ENCODE measurements at places on chromosomes 1 and 21.

DNA sequence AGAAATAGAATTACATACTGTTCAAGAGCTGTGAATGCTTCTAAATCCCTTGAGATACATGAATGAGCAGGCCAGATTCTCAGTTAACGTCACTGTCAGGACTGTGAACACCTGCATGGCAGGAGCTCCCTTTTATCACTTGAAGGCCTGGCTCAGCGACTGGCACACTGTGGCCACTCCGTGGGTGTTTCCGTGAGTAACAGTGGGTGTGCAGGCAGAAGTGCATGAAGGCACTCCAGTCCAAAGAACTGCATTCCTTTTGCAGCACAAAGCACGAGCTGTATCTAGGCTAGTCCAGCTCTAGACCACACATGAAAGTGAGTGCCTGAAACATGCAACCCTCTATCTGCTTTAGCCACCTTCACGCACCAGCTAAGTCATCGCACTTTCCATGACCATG lies 9.6 kb upstream of the SIM2 start:
- DNase-seq: no peak

GRCh38 chr1:115706587-115707425 lies 61.7 kb downstream of the CASQ2 start:
- DNase-seq: no peak

- no peak for DNase-seq
Measured at GRCh38 chr21:40733024-40733397, 113.9 kb downstream of the DSCAM start.

- DNase-seq: peak; percentile 86
Measured at GRCh38 chr1:96362623-96363022, 359.0 kb upstream of the PTBP2 start.

DNA sequence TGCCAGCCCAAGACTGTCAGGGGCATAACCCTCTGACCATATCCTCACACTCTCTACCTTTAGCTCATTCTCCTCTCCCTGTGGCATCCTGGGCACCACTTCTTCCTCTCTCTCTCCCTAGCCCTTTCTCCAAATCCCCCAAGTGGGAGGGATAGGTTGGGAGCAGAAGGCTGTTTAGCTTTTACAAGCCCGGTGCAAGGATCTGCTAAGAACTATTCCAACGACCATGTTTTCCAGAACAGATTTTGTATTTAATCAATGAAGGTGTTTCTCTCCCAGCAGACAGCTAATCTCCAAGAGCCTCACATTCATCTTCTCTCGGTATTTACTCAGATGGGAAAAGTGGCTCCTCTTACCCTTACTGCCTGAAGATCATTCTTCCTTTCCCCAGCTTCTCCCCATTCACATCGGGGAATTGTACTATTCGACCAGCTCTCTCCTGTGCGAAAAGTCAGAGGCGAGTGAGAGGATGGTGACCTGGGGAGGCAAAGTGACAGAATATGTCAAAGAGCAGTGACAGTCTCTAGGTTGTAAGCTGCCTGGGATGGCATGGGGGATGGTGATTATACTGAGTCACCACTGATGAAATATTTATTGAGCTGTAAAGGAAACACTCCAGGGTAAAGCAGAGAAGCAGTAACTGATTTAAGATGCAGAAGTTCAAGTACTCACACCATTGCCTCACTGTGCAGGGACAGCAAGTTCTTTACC lies 47.0 kb upstream of the RBM15 start:
- DNase-seq: peak; percentile 68

DNA sequence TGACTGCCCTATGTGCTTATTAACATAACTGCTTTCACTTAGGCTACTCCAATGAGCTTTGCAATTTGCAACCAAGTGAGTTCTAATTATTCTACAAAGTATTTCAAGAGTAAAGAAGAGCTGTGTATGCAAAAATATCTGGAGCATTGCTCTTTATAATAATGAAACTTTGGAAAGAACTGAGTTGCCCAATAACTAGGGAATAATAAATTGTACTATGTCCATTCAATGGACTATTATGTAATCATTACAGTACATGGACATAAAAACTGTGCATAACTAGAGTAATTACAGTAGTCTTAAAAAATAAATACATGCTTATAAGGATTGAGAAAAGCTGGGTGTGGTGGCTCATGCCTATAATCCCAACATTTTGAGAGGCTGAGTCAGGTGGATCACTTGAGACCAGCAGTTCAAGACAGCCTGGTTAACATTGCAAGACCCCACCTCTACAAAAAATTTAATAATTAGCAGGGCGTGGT lies 70.3 kb upstream of the JAK1 start:
- no peak for DNase-seq

DNA sequence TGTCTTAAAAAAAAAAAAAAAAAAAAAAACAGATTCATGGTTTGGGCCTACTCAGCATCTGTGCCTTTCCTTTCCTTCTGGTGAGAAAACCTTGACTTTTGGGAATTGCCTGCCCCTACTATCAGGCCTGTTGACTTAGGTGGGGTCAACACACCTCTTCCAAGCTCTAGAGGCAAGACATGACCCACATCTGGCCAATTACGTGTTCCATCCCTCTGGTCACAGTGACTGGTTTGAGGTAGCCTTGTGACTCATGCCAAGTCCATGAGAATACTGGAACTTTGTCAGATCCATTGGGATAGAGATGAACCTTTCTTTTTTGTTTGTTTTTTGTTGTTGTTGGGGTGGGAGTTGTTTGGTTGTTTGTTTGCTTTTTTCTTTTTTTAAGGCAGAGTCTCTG lies 37.3 kb upstream of the KHDRBS1 start:
- no peak for DNase-seq

DNA sequence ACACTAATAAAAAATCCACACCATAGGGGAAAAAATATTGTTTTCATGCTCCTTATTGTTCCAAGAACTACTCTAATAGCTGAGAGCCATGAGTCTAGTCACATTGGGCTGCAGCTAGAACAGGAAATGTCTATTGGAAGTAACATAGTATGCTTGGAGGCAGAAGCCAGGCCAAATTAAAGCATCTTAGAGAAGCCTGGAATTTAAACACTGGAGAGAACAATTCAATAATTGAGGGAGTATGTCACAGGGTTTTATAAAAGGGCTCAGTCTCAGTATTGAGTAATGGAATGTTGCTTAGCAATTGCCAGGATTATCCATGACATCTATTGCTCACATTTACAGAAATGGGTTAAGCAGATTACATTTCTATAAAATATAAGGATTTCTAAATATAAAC lies 471.3 kb downstream of the LMO4 start:
- DNase-seq: no peak

- DNase-seq: no peak
Measured at GRCh38 chr1:30325085-30325935, 398.1 kb downstream of the MATN1 start.

- DNase-seq: no peak
Measured at GRCh38 chr1:1543706-1544099, 3.3 kb upstream of the TMEM240 start.

DNA sequence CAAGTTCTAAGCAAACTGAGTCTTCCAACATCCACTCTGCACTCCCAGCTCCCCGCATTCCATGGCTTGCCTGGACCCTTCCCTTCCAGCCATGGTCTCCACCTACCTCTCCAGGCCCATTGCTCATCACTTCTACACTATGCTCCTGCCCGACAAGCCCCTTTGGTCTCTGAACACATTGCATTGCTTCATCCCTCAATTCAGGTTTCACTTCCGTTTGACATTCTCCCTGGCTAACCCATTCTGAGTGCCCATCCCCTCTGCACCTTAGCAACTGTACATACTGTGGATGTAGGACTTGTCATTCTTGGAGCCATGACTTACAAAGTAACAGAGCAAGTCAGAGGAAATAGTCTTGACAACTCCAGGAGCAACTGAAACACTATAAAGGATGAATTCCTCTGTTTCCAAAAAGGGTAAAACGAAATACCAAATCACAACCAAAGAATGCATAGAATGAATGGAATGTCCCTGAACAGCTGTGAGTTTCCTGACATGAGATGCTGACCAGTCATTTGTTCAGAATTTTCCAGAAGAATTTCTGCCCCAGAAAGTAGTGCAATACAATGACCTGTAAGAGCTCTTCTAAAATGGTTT lies 66.7 kb downstream of the KCNJ6 start:
- DNase-seq: no peak

- DNase-seq: no peak
Measured at GRCh38 chr1:87588495-87588894, 259.8 kb downstream of the LMO4 start.

DNA sequence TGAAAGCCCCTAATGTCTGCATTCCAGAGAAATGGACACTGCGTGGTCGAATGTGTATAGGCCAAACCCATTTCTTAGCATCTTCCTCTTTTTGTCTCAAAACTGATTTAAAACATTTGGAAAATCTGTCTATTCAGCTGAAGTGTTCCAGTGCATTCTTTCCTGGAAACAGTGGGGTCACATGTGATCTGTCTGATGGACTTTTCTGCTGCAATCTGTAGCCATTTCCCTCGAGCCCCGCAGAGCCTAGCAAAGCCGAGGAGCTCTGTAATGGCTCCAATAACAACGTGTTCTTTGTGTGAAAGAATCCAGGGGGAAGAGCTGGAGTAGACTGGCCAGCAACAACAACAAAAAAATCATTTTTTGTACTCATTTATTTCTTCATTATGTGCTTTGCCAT lies 329.3 kb downstream of the BARHL2 start:
- DNase-seq: no peak

- peak; percentile 10 for DNase-seq
Measured at GRCh38 chr1:101769520-101769919, 227.2 kb downstream of the OLFM3 start.

Measured in AML-193 (cell line).